ENCODE measurements at places on chromosomes 5 and 9.
A peak's percentile ranks its signal among the peaks of the same experiment; 100 is the strongest.

GRCh38 chr5:76154009-76154690, 71.0 kb downstream of the SV2C start:
- no peak for DNase-seq

GRCh38 chr9:134175808-134176598, 11.6 kb upstream of the RNU6ATAC start:
- DNase-seq = no peak

DNA sequence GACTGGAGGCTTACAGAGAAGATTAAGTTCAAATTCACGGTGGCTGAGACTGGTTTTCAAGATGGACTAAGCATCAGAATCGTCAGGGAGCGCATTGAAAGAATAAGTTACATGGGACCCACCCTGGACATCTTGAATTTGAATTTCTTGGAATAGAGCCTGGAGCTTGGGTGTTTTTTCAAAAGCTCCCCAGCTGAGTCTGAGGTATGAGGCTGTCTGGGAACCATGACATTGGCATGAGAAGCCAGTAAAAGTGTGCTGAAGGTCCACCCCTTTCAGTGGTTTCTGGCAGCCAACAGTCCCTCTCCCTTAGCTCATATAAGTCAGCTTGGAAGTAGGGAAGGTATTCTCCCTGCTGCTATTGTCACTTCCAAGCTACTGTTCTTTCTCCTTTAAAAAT, 97.8 kb downstream of the MAST4 start:
- no peak for DNase-seq

DNA sequence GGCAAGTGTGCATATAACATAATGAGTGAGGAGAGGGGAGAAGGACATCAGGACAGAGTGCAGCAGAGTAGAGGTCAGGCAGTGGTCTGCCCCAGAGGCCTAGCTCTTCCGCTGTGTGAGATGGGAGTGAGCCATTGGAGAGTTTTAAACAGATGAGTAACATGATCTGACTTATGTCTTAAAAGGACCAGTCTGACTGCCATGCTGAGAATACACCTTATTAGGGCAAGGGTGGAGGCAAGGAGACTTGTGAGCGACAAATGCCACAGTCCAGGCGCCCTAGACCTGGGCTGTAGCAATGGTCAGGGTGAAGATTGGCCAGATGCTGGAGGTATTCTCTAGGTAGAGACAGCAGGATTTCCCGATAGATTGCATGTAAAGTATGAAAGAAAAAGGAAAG, 83.1 kb downstream of the WWC1 start:
- no peak for DNase-seq

DNA sequence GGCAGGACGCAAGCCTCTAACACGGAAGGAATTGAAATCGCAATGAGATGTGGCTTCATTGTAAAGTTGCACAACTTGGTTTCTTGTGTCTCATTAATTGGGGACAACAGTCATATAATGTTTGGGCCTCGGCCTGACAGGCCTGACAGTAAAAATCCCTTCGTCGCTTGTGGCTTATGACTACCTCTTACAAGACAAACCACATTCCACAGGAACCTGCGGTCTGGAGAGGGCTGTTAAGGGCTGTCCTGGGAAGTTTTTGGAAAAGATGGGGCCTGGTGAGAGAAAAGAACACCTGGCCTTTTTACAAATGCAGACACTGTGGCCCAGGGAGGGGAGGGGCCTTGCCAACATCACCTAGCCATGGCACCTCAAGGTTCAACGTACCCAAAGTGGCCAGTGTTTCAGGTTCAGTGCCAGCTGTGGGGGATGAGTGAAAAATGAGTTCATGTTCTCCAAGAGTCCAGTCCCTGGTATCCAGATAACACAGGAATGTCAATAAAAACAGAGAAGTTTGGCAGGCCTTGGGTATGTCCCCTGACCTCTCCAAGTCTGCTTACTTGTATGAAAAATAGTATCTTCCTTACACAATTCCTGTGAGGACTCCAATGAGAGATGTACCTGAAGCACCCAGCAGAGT, 22.2 kb downstream of the SHB start:
- DNase-seq = no peak

DNA sequence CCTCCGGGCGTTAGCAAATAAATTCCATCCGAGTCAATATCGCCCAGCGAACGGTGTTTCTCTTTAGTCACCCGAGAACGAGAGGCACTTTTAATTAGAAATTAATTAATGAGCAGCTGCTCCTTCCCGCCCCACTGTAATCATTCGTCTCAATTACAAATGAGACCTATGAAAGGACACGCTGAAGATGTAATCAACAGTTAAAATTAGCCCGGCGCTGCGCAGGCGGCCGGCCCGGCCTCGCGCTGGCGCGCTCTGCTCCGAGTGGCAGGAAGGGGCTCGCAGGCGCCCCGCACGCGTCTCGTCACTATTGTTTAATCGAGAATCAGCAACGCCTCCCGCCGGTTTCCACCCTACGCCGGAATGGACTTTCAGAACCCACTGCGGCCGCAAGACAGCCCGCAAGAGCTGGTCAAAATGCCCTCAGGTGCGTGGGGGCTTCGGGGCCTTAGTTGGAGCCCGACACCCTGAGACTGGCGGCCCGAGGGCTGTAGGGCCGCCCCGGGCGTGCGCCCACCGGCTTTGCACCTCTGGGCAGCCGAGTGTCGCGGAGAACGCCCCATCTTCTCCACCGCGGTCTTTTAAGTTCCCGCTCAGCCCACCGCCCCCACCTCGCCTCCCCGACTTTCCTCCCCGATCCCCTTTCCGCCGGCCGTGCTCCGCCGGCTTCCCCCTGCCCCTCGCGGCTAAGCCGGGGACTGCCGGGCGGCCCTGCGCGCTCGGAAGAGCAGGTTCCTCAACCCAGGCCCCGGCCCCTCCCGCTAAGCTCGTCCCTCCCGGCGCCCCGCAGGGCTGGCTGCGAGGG, 597 bp upstream of the IRX4 start:
- no peak for DNase-seq

GRCh38 chr5:31113666-31114350, 79.7 kb upstream of the CDH6 start:
- DNase-seq = no peak

DNA sequence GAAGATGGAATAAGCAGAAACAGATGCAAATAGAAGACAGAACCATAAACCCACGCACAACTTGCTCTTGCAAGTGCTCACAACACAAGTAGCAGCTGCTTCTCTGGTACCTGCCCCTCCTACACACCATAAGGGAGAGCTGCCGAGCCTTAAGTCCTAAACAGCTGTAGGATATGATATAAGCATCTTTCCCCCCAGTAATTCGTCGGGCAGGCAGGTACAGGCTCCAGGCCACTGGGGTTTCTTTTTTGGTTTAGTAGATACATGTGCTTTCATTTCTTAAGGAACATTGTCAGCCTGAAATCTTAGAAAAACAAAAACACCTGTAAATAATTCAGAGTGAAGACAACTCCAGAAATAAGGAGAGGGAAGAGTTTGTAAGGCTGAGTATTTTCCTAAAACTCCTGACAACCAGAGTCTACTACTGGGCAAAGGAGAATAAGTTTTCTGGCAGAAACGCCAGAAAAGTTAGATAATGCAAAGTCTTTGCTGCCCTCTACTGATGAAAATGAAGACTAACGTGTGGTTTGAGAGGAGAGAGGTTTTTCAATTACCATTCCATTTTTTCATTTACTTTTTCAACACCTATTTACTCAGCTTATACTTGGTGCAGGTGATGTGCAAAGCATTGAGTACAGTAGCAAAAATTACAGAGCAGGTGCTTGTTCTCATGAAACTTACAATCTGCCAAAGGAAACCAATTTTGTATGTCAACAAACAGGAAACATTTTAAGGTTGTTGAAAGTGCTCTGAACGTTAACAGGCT, 20.1 kb upstream of the TCERG1 start:
- peak; percentile 45 for DNase-seq

DNA sequence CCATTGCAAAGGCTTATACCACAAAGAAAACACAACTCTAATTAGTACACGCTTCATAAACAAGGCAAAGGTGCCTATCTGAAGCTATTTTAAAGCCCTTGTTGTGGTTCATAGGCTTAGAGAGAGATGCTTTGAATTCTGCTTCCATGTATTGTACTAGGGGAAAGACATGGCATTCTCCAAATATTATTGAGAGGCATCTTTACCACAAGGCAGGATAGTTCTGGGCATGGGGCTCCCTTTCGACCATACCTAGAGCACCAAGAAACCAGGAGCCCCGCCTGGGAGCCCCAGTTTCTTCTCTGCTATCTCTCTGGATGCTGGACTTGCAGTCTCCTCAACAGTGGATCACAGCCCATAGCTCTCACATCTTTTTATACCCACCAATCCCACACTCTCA, 93.7 kb downstream of the NFIB start:
- no peak for DNase-seq

GRCh38 chr9:105299190-105299854, 54.9 kb downstream of the SLC44A1 start:
- DNase-seq = no peak

- no peak for DNase-seq
Observed at GRCh38 chr5:82586661-82587310, 308.6 kb upstream of the RPS23 start.

- no peak for DNase-seq
Observed at GRCh38 chr9:133679466-133680061, 43.4 kb downstream of the DBH start.

GRCh38 chr5:14417792-14418765, 163.5 kb upstream of the OTULINL start:
- no peak for DNase-seq

GRCh38 chr9:104633976-104634520, 16.0 kb upstream of the OR13C9 start:
- DNase-seq = no peak

DNA sequence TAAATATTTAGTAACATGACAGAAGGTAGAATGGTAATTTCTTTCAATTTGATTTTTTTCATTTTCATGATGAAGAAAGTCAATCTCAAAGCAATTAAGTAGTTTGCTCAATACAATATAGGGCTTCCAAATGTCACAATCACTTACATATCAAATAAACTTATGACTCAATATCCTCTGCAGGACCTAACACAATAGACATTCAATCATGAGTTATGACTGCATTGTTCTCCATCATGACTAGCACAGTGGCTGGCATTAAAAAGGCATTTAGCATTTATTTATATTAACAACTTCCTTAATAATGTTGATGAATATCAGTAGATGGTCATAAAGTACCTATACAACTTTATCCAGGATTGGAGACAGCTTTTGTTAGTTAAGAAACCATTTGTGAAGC, 1499.6 kb downstream of the EFNA5 start:
- DNase-seq = no peak

DNA sequence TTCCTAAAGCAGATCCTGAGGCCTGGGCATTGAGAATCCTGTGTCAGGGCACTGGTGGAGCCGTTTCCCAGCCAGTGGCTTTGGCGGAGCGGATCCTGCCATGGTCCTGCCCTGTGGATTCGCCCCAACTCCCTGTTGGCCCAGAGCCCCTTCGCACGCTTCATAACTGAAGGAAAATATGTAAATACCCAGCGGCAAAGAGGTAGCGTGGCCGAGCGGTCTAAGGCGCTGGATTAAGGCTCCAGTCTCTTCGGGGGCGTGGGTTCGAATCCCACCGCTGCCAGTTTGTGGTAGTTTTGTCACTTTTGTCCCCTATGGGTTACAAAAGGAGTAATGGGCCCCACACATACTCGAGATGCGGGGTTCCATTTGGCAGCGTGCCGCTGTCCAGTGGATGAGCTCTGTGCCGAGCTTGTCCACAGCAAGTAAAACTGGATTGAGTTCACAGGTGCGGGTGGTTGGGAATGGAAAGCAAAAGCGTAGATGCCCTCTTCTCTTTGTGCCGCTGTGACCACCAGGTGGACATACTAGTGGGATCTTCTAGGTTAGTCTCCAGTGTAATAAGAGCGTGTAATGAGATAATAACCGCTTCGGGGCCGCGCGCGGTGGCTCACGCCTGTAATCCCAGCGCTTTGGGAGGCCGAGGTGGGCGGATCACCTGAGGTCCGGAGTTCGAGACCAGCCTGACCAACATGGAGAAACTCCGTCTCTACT, 17.3 kb downstream of the TRIM7 start:
- no peak for DNase-seq

DNA sequence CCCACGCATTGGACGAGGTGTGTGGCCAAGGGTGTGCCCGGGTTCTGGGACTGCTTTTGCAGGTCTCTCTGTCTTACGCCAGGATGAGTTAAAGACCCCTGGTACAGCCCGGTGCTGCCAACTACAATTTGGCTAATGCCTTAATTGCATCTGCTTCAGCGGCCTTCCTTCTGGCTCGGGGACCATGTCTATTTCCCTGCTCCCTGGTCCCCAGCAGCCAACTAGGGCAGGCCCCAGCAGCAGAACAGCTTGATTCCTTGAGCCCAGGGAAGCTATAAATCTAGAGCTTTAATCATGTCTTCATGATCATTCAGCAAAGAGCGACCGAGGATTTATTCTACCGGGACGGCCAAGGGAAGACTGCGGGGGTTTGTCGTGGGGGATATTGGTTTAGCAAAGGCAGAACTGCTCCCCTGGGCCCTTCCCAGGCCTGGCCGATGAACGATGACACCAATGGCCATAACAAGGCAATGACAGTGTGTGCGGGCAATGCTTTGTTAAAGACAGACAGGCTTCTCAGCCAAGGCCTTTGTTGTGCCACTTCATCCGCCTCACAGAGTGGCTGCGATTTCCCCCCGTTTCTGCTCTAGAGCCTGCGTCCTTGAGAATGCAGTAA, 51.4 kb downstream of the CFAP77 start:
- no peak for DNase-seq

DNA sequence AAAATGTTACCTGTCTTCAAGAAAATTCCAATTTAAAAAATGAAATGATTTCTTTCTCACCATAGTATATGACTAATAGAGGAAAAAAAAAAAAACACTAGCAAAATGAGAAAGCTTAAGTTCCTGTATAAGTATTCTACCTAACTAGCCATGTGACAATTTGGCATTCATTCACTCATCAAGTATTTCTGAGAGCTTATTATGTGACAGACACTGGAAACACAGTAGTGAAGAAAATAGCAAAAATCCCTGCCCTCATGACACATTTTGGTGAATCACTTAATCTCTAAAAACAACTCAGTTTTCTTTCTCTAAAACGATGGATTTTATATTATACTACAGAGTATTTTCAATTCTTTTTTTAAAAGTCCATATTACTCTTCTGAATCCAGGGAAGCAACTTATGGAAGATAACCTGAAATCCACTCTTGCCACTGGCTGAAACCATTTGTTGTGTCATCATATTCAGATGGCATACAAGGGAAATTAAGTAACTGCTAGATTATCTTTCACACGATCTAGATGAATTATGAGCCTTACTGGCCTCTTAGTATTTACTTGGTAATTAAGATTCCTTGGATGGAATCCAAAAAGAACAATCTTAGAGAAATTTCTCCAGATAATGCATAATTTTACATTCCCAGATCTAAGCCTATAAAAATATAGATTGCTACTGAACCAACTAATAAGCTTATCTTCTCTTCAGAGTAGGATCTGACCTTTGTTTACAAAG, 5.5 kb downstream of the PTBP3 start:
- DNase-seq = no peak

- no peak for DNase-seq
Observed at GRCh38 chr5:50763846-50764245, 97.4 kb downstream of the PARP8 start.

DNA sequence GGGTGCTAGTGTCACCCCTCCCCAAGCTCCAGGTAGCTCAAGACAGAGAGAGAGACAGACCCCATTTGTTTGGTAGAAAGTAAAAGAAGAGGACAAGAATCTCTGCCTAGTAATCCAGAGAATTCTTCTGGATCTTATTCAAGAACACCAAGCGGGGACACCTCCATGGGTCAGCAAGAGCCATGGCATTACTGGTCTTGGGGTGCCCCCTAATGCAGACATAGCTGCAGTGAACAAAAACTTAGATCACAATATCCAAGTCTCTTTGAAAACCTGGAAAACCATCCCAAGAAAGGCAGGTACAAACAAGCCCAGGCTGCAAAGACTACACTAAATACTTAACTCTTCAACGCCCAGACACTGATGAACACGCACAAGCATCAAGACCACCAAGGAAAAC, 29.9 kb upstream of the PDE4D start:
- DNase-seq = no peak

GRCh38 chr9:131238402-131239021, 37.8 kb downstream of the FAM78A start:
- peak; percentile 32 for DNase-seq

Data from NCI-H774 (cell line).